ENCODE measurements at places on chromosomes 1 and 21.

GRCh38 chr1:157088607-157089006, 11.0 kb downstream of the ETV3L start:
- no peak for DNase-seq

DNA sequence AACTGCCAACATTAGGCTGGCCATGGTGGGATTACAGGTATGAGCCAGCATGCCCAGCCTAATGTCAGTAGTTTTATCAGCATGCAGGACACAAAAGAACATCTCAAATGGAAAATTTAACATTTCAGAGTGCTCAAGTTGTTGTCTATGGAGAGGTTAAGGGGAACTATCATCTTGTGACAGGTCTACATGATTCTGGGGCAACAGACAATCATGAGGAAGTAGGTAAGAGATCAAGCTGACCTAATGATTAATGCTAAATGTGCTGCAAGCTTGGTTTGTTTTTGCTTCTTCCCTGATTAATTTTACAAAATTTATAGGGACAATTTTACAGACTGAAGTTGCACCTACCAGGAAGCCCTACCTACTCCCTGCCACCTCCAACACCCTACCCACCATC, 36.6 kb downstream of the FMO4 start:
- no peak for DNase-seq

DNA sequence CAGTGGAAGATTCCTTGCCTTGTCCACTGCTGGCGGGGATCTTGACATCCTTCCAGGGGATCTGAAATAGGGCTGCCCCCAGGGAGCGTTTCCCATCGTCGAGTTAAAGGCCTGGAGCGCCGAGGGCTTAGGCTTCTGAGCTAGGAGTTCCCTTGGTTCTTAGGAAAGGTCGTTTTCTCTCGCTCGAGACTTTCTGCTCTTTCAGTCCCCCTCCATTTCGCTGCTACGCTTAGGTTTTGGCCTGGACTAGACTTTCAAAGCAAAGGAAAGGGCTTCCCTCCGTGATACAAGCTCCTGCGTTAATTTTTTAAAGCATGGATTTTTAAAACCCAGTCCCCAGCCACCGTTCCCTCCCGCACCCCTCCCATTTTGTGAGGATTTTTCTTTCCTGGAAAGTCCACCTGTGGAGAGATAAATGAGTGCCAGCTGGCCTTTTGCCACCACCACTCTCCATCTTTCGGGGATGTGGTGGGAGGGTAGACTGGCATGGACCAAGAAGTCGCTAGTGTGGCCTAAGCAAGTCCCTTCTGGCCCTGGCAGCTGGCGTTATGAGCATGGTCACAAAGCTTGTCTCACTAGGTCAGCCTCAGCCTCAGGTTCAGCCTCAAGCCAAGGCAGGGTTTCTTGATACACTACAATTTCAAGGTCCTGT, 9.2 kb downstream of the NR5A2 start:
- DNase-seq: no peak

GRCh38 chr1:175191659-175192058, 917 bp downstream of the KIAA0040 start:
- peak; percentile 19 for DNase-seq
